Activated CD8-positive, alpha-beta memory T cell treated with anti-CD3 and anti-CD28 coated beads for 1 hour (primary cell): ENCODE measurements at places on chromosomes 5 and 9.

DNA sequence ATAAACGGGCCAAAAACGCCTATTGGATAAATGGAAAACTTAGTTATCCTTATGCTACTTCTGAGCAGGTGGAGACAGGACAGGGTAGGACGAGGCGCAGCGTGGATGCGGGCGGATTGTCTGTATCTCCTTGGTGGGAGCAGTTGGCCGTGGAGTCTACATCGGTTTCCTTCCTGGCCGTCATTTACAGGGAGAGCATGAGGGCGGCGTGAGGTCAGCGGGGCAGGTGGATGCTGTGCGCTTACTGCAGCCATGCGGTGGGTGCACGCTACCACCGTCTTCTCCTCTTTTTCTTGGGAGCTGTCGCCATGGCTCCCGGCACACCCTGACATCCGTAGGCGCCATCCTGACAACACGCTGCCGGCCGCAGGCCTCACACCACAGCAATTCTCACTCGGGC, 121.3 kb downstream of the ADAMTS2 start:
- DNase-seq, result no peak

GRCh38 chr9:34400275-34400674, 23.6 kb upstream of the MYORG start:
- no peak for DNase-seq

- no peak for DNase-seq
Observed at GRCh38 chr9:113737517-113738271, 138.4 kb upstream of the ZNF618 start.

DNA sequence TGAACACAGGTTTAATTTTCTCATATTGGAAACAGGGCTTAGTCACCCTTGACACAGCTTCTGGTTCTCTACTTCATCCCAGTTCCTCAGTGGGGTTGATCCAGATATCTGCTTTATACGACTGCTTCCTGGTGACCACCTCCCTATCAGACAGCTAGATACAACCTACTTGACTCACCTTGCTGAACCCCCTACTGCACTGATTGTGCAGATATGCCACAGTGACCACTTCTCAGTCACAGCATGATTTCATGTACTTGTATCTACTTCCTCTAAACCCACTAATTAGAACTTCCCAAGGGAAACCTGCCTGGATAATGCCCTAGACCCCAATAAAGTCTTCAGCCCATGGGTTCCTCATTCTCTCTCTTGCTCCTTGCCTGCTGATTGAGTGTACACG, 18.4 kb upstream of the RFK start:
- no peak for DNase-seq

DNA sequence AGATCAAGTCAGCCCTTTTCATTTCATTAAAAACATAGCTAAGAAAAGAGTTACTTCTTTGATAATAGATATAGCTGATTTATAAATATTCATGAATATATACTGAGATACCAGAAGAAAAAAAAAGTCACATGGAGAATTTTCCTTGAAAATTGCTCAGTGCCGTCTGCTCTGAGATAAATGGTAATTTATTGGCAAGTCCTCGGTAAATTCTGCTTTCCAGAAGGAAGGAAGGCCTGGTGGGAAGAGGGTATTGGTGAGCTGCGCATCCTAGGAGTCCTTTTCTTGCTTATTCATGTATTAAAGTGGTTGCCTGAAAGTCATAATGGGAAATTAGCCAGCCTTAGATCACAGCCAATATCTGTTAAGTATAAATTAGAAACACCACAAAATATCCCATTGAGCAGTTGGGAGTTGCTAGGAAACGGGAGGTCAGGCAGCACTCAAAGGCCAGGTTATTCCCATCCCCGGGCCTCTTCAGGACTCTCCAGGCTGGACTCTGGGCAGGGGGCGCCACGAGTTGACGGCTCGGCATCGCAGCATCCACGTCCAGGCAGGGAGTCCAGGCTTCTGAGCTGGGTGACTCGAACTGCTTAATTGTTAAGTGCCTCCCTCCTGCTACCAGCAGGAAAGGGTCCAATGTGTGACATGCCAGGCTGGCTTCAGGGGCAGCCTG, 116.7 kb upstream of the RETREG1 start:
- no peak for DNase-seq

DNA sequence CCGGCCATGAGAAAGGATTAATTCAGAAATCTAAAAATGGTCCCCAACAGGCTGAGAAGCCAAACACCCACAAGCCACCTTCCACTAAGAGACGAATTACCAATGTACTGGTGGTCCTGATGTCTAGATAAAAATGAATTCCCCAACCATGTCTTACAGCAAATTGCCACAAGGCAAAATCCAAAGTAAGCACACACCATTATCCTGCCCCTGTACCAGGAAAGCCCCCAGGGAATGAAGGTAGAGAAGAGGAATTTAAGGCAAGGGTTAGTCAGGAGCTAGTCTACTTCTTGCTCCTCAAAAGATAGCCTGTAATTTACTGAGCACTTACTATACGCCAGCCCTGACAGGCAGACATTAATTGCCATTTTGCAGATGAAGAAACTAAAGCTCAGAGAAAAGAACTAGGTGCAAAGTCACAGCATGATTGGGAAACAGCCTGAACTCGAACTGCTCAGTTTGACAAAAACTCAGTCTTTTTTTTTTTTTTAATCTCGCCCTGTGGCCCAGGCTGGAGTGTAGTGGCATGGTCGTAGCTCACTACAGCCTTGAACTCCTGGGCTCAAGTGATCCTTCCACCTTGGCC, 64.3 kb downstream of the RAPGEF1 start:
- no peak for DNase-seq

GRCh38 chr5:2427983-2428382, 323.5 kb downstream of the IRX2 start:
- no peak for DNase-seq

- DNase-seq, result peak; percentile 8
Observed at GRCh38 chr5:1445313-1445688, at the start of gene SLC6A3. TSS of gene SLC6A3 (minus strand) at chr5:1445440. CDS start at chr5:1443197, 2,243 bp downstream.

DNA sequence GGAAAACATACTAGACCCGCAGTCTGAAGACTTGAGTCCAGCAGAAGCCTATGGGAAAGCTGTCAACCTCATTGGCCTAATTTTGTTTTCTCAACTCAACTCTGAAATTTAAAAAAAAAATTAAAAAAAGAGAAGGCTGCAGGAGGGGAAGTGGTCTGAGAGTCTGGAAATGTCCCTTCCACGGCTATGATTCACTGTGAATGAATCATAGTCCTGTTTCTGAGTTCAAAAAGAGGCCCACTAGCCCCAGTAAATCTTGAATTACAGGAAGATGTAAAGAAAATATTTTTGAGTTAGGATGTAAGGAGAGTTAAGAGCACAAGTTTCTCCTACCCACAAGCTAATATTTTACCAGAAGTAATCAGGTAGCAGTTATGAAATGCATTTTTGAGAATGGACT, 565.5 kb upstream of the DMAC1 start:
- DNase-seq, result no peak

DNA sequence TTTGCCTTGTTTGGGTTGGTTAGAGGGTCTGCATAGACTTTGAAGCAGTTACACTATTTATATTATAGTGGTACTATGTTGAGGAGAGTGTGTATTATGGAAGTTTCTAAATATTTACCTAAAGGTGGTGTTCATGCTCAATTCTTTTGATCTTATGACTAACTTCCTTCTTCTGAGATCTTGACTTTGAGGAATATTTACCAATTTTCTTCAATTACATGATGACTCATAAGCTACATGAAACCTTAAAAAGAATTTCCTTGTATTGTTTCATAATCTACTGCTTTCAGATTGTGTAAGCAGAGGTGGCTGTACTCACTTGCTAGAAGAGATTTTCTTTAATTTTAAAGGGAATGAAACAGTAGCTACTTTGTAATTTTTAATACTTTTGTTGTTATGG, 276.1 kb downstream of the TAF11L14 start:
- no peak for DNase-seq

DNA sequence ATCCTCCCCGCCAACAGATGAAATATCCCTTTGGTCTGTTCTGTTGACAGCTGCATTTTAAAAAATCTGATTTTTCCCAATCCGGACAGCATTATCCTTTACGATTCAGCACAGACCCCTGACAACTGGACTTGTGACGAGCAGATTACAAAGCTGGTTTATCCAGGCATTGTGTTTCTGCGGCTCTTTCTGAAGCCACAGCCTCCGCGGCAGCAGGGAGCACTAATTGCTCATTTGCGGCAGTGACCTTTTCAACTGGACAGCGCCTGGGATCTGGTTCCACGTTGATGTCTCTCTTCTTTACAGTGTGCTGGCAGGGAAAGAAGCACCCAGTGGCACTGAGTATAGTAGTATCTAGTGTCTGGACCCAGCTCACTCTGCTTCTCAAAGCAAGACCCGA, 351.2 kb downstream of the ZNF608 start:
- DNase-seq, result no peak

DNA sequence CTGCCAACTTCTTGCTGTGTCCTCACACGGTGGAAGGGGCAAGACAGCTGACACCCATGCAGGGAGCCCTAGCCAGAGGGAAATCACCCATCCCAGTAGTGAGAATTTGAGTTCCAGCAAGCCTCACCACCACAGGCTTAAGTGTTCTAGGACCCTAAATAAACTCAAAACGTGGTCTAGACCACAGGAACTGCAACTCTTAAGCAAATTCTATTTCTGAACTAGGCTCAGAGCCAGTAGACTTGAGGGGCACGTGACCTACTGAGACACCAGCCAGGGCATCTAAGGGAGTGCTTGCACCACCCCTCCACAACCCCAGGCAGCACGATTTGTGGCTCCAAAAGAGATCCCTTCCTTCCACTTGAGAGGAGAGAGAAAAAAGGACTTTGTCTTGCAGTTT, 96.0 kb upstream of the PHF24 start:
- no peak for DNase-seq

DNA sequence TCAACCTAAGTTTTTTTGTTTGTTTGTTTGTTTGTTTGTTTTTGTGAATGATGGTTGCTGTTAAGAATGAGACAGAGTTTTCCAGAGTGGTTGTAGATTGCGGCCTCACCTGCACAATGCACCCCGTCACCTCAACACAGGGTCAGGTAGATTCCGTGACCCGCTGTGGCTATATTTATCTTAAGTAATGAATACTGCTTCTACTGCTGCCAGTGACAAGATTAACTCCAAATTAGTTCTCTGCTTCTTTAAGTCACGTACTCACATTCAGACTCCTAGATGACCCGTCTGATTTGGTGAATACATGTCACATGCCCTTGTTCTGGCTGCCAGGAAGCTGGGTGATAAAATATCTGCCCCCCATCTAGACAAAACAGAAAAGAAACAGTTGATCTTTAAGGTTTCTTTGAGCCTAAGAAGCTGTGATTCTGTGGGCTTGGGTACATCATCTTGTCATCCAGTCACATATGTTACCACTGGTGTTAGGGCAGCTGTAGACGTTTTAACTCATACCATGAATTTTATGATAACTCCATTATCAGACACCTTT, 52.9 kb downstream of the CFAP95 start:
- no peak for DNase-seq

- no peak for DNase-seq
Observed at GRCh38 chr5:149445739-149446369, 66.8 kb upstream of the IL17B start.

DNA sequence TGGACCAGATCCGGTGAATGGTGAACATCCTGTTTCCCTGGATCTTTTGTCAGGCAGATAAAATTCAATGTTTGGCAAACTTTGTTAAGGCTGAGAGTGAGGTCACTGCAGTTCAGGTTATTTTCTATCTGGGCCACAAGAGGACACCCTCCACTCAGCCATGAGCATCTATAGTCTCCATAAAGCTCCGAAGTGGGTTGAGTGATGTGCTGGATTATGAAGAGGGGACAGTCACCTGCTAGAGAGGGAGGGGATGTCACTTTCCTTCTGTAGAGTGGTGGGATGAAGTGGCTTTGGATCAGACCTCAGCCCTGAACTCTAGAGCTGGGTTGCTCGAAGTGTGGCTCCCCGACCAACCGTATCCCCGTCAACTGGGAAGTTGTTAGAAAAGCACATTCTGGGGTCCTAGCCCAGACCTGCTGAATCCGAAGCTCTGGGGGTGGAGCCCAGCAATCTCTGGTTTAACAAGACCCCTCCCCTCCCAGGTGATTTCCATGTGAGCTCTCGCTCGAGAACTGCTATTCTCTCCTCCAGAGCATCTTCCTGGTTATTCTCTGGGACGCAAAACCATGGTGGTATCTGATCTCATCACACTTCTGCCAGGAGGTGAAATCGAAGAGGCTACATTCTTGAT, 31.8 kb upstream of the FGF1 start:
- DNase-seq, result no peak

DNA sequence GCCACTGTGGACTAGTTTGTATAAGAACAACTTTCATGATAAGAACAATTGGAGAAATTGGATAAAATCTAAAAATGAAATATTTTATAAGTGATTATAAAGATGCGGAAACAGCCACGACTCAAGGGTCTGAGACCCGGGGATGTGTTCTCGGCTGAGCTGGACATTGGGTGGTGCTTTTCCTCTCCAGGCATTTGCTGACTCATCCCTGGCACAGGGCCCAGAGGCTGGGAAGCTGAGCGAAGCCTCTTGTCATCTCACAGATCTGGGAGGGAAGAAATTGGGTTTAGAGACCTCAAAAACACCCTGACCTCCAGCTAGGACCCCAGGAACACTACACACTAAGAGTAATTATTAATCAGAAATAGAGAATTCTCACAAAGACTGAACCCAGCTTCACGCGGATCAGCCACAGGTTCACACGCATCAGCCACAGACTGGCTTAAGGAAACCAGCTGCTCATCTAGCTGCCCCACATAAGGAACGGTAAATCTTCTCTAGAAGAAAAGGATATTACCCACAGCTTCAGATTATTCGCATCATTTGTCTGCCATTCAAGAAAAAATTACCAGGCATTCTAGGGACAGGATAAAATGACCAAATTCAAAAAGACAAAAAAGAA, 2.8 kb upstream of the OR2V1 start:
- no peak for DNase-seq

DNA sequence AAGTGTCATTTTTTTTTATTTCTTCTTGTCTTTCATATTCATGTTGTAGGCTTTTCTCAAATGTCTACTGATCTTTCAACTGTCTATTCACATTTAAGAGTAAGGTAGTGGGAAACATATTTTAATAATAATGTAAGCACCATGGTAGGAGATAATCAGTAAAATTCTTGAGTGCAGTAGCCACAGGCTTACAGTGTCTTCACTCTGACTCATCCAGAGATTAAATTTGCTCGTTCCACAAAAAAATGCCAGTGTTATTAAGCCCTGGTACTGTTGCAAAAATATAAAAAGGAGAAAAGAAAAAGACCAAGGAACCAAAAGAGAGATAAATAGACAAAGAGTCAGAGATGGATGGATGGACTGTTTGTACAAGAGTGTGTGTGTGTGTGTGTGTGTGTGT, 43.0 kb downstream of the PARP8 start:
- DNase-seq, result no peak

DNA sequence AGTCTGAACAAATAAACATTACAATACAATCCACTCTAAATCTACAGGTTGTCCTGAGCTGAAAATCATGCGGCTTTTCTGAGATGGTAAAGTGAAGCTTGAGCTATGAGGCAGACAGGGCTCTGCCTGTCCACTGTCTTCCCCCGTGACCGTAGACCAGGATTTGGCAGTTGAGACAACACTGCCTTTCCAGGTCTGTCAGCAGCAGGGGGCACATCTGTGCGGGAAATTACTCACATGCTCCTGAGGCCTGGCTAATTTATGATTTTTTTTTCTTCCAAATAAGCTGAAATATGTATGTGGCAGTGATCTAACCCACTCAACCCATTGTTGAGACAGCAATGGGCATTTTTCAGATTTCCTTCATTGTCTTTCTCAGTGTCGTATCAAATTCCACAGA, 307.9 kb downstream of the FBXL7 start:
- DNase-seq, result no peak
